Umbilical cord (tissue), 2 donors: ENCODE measurements at places on chromosomes 3 and 15. TPM values are rescaled to one million over a fixed set of nuclear protein-coding genes. Genes with fewer than 3 reads are reported as not detected.

GRCh38 chr3:10194328-10195071 lies 29.8 kb downstream of the IRAK2 start:
- peak; percentile 71 for DNase-seq

The RPL35A gene
- 827 TPM for total RNA-seq

DNA sequence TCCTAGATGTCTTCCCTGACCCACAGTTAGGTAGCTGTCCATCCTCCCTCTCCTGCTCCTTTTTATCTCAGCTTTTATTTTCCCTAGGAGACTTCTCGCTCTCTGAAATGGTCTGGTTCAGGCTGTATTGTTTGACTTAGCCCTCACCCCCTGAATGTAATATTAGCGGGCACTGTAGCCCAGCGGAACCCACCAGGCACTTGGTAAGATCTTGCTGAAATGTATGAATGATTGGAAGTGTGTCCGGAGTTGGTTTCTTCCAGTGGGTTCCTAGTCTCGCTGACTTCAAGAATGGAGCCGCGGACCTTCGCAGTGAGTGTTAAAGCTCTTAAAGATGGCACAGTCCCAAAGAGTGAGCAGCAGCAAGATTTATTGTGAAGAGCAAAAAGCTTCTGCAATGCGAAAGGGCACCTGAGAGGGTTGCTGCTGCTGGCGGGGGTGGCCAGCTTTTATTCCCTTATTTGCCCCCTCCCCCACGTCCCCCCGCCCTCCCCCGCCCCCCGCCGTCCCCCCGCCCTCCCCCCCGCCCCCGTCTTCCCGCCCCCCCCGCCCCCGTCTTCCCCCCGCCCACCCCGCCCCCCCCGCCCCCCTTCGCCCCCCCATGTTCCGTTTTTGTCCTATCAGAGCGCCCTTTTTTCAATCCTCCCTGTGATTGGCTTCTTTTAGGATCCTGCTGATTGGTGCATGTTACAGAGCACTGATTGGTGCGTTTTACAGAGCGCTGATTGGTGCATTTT lies 694 bp upstream of the EEFSEC start:
- DNase-seq: no peak

The SOX14 gene
- total RNA-seq: 0.72 TPM

The AHSG gene
- not detected for total RNA-seq

GRCh38 chr3:49882166-49882565 lies 12.5 kb upstream of the CAMKV start:
- DNase-seq: no peak

- peak; percentile 74 for DNase-seq
These were observed 3.4 kb upstream of the RFTN1 start for GRCh38 chr3:16516695-16517481.

The AP3S2 gene
- 65.2 TPM for total RNA-seq

GRCh38 chr3:168858327-168858726 lies 762.6 kb upstream of the GOLIM4 start:
- DNase-seq: no peak

The GLDN gene
- 0.96 TPM for total RNA-seq

The HRG gene
- total RNA-seq: 1.9 TPM

The MYL3 gene
- total RNA-seq: 2.9 TPM

DNA sequence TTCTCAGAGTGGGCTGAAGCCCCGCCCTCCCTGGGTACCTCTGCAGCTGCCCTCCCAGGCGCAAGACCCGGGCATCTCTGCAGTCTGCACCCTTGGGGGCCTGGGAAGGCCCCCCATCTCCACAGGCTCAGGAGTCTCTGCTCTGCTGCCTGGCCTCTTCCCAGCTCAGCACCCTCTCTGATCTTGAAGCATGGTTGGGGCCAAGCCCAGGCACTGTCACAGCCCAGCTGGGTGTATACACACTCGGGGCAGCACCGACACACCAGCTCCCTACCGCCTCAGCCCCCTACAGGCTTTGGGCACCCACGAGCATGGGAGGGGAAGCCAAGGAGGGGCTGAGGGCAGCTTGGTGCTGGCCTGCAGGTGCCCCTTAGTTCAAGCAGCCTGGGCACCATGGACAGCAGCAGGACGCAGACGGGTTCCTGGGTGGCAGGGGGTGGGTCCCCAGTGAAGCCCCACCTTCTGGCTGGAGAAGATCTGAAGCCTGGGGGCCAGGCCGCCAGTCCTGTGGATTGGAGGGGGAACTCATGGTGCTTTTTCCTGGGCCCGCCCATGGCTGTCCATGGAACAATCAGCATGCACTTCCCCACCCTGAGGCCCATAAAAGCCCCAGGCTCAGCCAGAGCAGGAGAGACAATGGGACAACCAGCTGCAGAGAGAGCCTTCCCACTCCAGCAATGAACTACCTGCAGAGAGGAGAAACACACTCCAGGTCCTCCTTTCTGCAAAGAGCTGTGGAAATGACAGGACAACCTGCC lies 170.6 kb downstream of the TJP1 start:
- DNase-seq: no peak

DNA sequence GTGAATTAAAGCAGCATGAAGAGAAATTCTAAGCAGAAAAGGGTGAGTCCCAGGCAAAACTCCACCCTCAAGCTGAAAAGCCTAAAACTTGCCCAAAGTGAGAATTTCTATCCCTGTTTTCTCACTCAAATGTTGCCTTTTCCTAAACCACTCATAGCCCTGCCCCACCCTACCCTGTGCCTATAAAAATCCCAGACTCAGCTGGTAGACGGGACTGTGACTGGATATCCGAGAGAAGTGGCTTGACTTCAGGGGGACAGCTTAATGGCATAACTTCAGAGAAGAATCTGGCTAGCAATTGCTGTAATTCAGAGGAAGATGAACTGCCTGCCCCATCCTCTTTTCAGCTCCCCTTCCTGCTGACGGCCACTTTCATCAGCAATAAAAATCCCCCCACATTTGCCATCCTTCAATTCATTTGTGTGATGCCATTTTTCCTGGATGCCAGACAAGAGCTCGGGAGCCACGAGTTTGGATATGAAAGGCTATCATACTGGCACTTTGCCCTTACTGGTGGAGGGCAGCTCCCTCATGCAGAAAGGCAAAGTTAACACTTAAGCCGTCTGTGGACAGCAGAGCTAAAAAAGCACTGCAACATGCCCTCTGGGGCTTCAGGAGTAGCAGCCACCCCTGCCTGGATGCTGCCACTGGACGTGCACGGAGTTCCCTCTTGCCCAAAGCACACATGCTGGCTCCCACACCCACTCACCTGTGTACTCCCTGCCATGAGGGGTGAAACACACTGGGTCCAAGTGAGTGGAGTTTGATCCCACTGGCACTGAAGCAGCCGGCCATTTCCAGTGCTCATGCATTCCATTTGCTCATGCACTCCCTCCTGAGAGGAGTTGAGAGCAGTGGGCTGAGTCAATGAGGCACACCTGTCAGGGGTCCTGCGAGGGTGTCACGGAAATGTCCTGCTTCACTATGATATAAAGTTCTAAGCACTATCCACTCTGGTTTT lies 670.6 kb downstream of the PLOD2 start:
- no peak for DNase-seq

- DNase-seq: no peak
These were observed 255.3 kb downstream of the EDEM1 start for GRCh38 chr3:5442786-5443138.

DNA sequence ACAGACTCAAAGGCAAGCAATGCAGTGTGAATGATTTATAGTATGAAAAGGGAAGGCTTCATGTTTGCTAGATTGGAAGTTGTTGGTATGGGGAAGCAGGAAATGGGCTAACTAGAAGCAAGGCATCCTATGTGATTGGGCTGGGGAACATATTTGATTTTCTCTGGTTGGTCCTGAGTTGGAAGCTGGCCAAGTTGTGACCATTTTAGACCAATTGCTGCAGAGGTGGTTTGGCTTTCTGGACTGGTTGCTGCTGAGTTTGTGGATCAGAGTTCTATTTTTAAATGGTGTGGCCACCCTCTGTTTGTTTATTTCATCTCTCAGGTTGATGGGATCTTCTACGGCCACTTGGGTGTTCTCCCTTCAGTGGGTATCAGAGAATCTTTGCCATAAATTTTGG lies 39.7 kb downstream of the NUDT16 start:
- DNase-seq: no peak

DNA sequence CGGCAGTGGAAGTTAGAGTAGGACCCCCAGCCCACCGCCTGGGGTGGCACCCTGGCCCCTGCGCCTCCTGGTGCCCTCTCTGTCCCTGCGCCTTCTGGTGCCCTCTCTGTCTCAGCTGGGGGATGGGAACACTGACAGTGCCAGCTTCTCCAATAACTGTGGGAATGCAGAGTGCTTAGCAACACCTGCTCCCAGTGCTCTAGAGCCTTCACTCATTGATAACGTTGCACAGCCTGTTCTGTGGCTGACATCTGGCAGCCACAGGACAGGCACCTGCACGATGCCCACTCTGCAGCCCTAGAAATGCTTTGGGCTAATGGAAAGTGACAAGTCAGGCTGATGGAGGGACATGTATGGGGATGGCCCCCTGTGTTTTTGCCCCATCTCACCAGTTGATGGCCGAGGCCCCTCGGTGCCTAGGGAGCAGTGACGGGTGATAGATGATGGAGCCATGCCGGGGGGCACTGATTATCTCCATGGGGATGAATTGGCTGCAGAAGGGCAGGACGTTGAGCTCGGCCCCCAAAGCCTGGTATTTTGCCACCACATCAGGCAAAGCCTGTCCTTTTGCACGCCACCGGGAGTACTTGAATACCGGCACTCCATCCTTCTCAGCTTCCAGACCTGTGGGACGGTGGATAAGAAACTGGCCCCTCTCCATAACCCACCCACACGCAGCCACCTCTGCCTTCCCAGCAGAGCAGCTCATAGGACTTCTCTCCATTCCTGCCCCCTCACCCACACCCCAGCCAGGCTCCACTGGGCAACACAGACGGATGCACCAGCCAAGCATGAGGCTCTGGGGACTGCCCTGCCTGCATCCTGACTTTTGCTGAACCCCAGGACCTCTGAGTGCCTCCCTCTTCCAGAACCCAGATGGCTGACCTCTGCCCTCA lies 22.1 kb downstream of the ALDH1L1 start:
- DNase-seq: no peak

The SEMA6D gene
- total RNA-seq: 17.1 TPM

The GOLGA8N gene
- 14.7 TPM for total RNA-seq

DNA sequence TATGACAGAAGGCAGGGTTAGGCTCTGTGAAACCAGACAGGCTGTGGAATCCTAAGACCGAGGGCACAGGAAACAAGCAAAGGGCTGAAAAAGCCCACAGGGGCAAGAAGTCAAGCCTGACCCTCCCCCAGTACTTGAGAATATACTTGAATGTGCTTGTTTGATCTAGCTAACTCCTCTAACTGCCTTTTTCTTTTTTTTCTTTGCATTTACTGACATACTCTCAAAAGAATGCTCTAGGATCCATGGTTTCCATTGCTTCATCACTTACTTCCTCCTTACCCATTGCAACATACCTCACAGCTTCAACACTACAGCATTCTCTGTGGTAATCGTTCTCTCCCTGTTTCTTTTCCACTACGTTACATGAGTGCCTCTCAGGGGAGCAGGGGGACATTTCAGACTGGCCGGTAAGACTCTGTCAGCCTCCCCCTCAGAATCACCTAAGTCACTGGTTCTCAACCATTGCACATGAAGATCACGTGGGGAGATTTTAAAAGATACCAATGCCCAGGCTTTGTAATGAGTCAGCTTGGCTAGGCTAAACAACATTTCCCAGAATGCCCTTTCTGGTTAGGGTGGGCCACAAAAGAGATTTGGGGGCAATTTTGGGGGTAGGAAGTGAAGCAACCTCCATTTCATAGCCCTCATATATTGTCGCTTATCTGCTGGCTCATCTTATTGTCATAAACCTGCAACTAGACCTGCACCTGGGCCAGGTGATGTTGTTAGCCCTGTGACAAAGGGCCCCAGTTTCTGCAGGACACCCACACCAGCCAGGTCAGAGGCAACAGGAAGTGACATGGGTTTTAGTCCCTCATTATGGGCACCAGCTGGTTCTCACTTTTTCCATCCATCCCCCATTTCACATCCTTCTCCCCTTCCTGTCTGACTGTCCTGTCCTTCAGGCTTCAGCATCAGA lies 24.6 kb upstream of the RSL24D1 start:
- peak; percentile 87 for DNase-seq

GRCh38 chr3:101878589-101878988 lies 29.3 kb downstream of the NFKBIZ start:
- no peak for DNase-seq

DNA sequence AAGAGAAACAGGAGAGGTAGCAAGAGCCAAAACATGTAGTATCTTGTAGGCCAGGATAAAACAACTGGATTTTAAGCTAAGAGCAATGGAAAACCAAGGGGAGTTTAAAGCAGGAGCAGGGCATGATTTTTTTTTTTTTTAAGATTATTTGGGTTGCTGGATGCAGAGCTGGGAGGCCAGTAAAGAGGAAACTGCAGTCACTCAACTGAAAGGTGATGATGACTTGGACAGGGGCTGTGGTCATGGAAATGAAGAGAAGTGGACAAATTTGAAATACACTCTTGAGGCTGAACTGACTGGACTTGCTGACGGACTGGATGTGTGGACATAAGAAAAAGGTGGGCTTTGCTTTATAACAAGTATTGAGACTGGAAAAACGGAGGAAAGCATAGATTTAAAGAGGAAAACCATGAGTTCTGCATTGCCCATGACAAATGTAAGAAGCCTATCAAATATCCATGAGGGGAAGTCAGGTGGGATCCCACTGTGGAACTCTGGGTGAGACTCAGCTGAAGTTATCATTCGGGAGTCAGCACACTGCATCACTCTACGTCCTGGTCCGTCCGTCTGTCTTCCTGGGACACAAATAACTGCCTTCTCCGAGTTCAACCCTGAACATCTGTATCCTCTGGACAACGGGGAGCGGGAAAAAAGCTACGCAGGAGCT lies 688 bp downstream of the XPC start:
- DNase-seq: no peak

DNA sequence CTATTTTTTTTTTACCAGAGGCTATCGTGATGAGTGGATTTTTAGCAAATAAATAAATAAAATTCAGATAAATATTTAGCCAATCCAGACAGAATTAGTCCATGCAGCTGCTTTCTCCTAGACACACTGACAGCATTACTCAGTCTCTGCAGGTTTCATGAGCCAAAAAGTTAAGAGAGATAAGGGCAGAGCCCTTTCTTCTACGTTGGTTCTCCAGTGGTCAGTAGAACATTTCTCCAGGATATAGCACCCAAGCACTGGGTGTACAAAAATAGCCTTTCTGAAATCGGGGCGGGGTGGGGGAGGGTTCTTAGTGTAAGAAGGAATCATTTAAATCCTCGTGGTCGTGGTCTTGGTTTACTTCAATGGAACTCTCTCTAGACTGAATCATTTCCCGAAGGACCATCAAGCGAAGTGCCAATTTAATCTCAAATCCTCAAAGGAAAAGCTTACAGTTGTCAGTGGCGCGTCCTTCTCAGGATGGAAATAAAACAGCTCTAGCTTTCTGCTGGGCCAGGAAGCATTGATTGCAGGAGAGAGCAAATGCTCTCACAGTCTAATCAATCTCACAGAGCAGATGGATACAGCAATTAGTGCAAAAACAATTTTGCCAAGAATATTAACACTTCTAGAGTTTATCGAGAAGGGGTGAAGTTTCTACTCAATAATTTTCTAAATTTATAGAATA lies 86.2 kb downstream of the SATB1 start:
- no peak for DNase-seq

GRCh38 chr3:63970631-63971475 lies 52.4 kb downstream of the PSMD6 start:
- peak; percentile 31 for DNase-seq

The LMOD3 gene
- total RNA-seq: 3.6 TPM
